ENCODE measurements at places on chromosomes 16 and 17. TPM values are rescaled to one million over a fixed set of nuclear protein-coding genes. Genes with fewer than 3 reads are reported as not detected.

- no peaks in the 10 kb centered on the region for H3K27me3 ChIP-seq
- peak overlapping the region; percentile 13 for H3K4me3 ChIP-seq
- DNase-seq, result no peak
- H3K27ac ChIP-seq, result no peak overlapping the region
- no peaks in the 10 kb centered on the region for H3K36me3 ChIP-seq
- H3K4me1 ChIP-seq, result no peaks in the 10 kb centered on the region
Measured at GRCh38 chr16:73732681-73733080, 563.9 kb upstream of the PSMD7 start.

DNA sequence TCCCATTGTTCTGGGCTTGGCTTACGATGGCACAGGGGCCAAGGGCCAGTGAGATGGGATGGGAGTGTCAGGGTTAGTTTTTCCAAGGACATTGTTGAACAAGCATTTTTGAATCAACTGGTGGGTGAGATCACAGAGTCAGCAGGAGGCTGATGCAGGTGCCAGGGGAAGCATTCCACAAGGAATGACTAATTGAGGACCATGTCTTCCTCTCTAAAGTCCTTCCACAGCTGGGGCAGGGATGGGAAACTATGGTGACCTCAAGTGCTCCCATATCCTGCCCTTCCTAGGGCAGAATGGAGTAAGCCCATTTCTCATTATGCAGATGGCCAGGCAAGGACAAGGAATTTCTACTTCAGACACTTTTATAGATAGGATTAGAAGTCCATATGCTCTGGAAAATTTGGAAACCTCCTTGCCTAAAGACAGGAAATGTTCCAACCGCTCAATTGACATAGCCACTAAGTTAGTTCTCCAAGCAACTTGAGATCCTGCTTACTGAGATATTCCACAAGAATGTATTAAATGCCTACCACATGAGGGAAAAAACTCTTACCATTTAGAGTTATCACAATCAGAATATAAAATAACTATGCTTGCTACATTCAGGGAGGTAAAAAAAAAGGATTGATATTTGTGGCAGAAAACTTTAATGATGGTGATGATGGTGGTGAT, 21.2 kb upstream of the ENGASE start:
- no peak overlapping the region for H3K4me3 ChIP-seq
- no peaks in the 10 kb centered on the region for H3K27me3 ChIP-seq
- no peaks in the 10 kb centered on the region for H3K36me3 ChIP-seq

- no peak overlapping the region for H3K4me3 ChIP-seq
- no peaks in the 10 kb centered on the region for H3K27me3 ChIP-seq
- peak; percentile 99 for DNase-seq
- H3K27ac ChIP-seq, result no peak overlapping the region
Measured at GRCh38 chr17:74089869-74090464, 113.5 kb upstream of the RPL38 start.

The SHISA9 gene
- 4.4 TPM for total RNA-seq

The CEMP1 gene
- 0.24 TPM for total RNA-seq

The CDRT4 gene
- total RNA-seq, result 32.6 TPM

DNA sequence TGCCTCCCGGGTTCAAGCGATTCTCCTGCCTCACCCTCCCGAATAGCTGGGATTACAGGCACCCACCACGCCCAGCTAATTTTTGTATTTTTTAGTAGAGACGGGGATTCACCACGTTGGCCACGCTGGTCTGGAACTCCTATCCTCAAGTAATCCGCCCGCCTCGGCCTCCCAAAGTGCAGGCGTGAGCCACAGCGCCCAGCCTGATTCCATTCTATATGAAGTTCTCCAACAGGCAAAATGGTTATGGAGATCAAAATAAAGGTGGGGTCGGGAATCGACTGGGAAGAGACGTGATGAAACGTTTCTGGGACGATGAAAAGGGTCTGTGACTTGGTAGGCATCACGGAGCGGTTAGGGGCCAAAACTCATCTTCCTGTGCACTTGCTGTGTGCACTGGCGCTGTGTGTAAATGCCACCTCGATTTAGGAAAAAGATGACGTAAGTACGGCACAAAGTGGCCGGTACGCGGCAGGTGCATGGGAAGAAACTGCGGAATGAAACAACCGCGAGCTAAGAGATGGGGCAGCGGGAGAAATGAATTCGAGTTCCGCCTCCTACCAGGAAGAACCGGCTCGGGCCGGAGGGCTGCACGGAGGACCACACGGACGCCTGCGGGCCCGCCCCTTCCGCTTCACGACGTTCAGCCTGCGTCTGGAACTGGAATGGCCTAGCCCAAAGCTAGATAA, 1.6 kb downstream of the TP53 start:
- H3K27ac ChIP-seq, result peak overlapping the region; percentile 100
- H3K27me3 ChIP-seq, result no peaks in the 10 kb centered on the region
- H3K36me3 ChIP-seq, result peaks cover 10% of the 10 kb centered on the region
- H3K4me1 ChIP-seq, result no peaks in the 10 kb centered on the region
- H3K4me3 ChIP-seq, result peak overlapping the region; percentile 98

The SARM1 gene
- 1.3 TPM for total RNA-seq

- no peaks in the 10 kb centered on the region for H3K4me1 ChIP-seq
- H3K4me3 ChIP-seq, result no peak overlapping the region
- no peaks in the 10 kb centered on the region for H3K36me3 ChIP-seq
- DNase-seq, result no peak
- H3K27ac ChIP-seq, result no peak overlapping the region
Measured at GRCh38 chr16:27449434-27450195, 47.6 kb downstream of the IL21R start.

DNA sequence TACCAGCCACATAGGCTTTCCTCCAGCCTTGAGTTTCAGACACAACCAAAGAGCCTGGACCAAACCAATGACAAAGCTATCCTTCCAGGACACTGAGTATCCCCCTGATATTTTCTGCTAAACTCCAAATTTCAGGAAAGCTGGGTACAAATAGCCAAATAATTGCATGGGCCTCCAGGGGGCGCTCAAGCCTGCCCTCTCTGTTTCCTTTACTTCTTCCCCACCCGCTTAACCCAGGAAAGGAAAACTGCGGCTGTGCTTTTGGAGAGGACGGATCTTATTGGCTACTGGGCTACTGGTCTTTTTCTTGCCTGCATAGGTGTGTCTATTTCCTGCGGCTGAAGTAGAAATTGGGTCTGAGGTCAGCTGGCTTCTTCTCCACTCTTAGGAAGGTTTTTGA, 30.1 kb downstream of the GNGT2 start:
- H3K27me3 ChIP-seq, result no peaks in the 10 kb centered on the region
- H3K4me1 ChIP-seq, result no peaks in the 10 kb centered on the region

DNA sequence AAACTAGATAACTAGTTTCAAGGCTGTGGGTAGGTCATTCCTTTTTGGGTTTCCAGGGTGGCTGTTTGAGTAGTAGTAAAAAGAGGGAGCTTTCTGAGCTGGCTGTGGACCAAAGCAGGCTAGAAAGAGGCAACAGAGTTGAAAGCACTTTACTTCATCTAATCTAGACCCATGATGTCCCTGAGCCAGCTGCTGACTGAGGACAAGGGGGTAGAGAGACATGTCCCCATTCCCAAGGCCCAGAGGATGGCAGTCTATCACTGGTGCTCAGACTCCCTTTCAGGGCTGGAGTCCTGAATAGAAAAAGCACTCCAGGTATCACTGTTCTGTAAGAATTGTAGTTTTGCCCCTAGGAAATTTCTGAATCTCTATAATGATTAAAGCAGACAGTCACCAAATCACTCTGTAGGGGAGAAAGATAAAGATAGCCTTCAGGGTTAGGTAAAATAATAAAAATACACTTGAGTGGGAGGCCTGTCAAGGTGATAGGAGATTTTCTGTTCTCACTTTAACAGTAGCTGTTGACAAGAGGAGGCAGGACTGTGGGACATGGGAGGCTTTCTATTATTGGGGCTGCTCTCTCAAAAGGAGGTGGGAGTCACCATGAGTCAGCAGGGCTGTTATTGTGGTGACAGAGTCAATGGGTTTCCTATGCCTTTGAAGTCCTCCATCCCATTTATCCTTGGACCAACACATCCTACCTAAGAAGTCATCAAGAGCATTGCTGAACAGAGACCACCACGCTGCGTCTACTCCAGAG, 190.2 kb upstream of the MPHOSPH6 start:
- no peak for DNase-seq
- peaks cover 7% of the 10 kb centered on the region for H3K4me1 ChIP-seq
- H3K4me3 ChIP-seq, result no peak overlapping the region
- H3K27me3 ChIP-seq, result no peaks in the 10 kb centered on the region
- H3K27ac ChIP-seq, result no peak overlapping the region

DNA sequence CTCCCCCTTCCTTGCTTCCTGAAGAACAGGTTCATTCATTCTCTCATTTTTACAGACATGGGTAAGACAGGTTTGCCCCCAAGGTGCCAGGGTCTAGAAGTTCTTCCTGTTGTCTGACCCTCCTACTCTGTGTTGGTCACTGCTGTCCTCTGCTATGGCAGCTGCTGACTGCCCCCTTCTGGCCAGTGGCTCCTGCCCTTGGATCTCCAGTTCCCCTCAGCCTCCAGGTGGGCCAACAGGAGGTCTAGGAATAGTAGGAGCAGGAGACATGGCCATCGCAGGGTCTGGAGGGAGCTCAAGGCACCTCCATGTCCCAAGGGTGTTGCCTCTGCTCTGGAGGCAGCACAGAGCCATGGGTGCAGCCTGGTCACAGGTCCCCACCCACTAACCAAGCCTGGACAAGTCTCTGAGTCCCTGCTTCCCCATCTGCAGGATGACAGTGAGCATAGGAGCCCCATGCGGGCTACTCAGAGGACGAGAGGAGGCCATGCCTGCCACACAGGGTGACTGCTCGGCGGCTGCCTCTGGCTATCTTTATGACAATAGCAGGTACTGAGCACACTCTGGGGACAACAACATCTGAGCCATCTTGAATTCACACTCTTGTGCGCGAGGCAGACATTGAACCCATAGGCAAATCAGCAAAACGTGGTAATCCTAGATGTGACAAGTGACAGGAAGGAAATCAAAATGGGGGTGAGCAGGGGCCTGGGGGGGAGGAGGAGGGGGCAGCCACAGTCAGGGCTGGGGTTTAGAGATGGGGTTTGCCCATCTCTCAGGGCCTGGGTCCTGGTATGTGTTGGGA, 27.0 kb upstream of the NXPH3 start:
- DNase-seq, result peak; percentile 96
- H3K36me3 ChIP-seq, result no peaks in the 10 kb centered on the region
- no peaks in the 10 kb centered on the region for H3K27me3 ChIP-seq
- H3K4me1 ChIP-seq, result peaks cover 9% of the 10 kb centered on the region

DNA sequence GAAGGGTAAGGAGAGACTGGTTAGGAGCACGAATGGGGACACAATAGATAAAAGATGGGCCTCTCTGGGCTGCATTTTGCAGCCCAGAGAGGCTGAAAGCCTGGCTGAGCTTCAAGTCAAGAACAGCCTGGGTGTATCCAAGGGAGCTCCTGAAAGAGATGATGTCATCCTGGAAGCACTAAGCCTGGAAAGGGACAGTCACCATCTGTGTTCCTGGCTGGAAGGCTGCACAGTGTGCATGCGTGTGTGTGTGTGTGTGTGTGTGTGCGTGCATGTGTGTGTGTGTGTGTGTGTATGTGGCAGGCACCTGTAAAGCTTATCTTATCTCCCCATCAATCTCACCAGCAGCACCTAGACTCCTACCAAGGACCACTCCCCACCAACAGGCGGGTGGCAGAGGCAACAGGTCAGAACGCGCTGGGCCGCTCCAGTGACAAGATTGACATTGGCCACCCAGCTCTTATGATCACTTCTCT, 44.1 kb downstream of the COG7 start:
- H3K4me1 ChIP-seq, result peaks cover 4% of the 10 kb centered on the region
- DNase-seq, result no peak
- peak overlapping the region; percentile 97 for H3K27ac ChIP-seq
- H3K27me3 ChIP-seq, result no peaks in the 10 kb centered on the region
- H3K36me3 ChIP-seq, result peaks cover 42% of the 10 kb centered on the region

- DNase-seq, result no peak
- H3K4me3 ChIP-seq, result no peak overlapping the region
- H3K27me3 ChIP-seq, result no peaks in the 10 kb centered on the region
- H3K36me3 ChIP-seq, result peaks cover 23% of the 10 kb centered on the region
Measured at GRCh38 chr17:4326608-4327007, 39.9 kb downstream of the UBE2G1 start.

GRCh38 chr17:80955671-80956280, 35.9 kb upstream of the CHMP6 start:
- H3K4me3 ChIP-seq, result no peak overlapping the region
- no peak for DNase-seq
- no peaks in the 10 kb centered on the region for H3K27me3 ChIP-seq
- no peak overlapping the region for H3K27ac ChIP-seq
- no peaks in the 10 kb centered on the region for H3K36me3 ChIP-seq

- peaks cover 79% of the 10 kb centered on the region for H3K36me3 ChIP-seq
- no peak overlapping the region for H3K27ac ChIP-seq
- no peaks in the 10 kb centered on the region for H3K4me1 ChIP-seq
- DNase-seq, result no peak
- no peak overlapping the region for H3K4me3 ChIP-seq
Measured at GRCh38 chr17:4270736-4271135, 7.0 kb upstream of the ANKFY1 start.
